ENCODE measurements at places on chromosomes 3 and 15.
A peak's percentile ranks its signal among the peaks of the same experiment; 100 is the strongest.

- no peak for DNase-seq
Observed at GRCh38 chr3:20760981-20761380, 575.0 kb upstream of the SGO1 start.

- no peak for DNase-seq
Observed at GRCh38 chr3:148128136-148128535, 569.6 kb upstream of the AGTR1 start.

DNA sequence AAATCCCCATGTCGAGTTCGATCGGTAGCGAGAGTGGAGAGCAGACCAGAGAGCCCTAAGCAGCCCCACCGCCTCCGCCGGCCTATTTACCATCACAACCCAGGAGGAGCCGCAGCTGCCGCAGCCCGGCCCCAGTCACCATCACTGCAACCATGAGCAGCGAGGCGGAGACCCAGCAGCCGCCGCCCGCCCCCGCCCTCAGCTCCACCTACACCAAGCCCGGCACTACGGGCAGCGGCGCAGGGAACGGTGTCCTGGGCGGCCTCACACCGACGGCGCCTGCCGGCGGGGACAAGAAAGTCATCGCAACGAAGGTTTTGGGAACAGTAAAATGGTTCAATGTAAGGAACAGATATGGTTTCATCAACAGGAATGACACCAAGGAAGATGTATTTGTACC, 89.5 kb upstream of the TPM1 start:
- DNase-seq = no peak

DNA sequence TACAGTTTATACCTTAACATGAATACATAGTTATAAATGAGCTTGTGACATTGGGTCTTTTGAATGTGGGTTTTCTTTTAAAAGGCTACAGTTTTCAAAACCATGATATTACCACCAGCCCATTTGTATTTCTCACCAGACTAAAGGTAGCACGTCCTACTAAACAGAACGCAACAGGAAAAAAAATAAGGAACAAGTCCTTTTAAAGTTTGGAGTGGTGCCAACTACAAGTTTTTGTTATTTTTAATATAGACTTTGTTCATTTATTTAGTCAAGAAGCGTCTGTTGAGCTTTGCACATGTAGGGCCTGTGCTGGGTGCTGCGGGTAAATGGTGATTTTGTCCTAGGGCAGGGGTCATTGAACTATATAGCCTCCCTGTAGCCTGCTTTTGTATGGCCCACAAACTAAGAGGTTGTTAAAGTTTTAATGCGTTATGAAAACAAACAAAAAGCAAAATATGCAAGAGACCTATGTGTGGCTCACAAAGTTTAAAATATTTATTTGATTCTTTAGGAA, 164.4 kb downstream of the GHSR start:
- no peak for DNase-seq

- no peak for DNase-seq
Observed at GRCh38 chr3:48140336-48140757, 47.9 kb downstream of the CDC25A start.

- no peak for DNase-seq
Observed at GRCh38 chr3:113204371-113204770, 7.0 kb upstream of the BOC start.

DNA sequence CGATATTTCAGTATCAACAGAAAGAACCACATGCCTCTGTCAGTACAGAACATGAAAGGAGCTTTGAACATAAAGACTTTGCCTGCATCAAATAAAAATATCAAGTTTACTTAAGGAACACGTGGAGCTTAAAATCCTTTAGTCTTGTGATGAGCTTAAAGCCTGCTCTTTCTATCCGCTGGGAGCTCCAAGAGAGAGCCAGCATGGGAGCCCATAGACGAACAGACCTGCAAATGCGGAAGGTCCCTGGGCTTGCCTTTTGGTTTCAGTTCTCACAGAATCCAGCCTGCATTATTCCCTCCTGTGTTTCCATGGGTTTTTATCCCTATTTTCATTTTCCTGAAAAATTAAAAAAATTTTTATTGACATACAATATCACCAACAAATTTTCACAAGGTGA, 530.6 kb upstream of the RGMA start:
- no peak for DNase-seq

DNA sequence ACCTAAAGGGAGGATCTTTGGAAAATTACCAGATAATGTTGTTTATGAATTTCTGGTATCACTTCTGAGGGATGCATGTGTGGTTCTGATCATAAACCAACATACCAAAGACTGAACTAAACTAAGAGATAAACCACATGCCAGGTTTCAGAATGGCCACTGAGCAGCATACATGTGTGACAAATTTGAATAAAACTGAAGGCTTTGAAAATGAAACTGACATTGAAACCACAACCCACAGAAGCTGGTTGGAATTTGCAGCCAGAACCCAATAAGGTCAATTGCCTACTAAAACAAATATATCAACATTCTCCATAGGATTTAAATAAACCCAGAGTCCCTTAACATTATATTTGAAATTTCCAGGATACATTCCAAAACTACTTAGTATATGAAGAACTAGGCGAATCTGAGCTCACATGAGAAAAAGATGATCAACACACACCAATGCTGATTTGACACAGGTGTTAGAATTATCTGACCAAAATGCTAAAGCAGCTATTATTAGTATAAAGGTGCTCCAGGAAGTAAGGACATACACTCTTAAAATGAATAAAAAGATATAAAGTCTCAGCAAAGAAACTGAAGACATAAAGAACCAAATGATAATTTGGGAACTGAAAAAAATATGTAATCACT, 125.0 kb downstream of the ZNF280D start:
- no peak for DNase-seq

DNA sequence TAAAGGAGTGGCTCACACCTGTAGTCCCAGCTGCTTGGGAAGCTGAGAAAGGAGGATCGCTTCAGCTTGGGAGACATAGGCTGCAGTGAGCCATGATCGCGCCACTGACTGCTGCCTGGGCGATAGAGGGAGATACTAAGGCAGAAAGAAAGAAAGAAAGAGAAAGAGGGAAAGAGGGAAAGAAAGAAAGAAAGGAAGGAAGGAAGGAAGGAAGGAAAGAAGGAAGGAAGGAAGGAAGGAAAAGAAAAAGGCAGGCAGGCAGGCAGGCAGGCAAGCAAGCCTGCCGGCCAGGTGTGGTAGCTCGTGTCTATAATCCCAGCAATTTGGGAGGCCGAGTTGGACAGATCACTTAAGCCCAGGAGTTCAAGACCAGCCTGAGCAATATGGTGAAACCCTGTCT, 15.3 kb downstream of the SLC28A1 start:
- DNase-seq = no peak

- no peak for DNase-seq
Observed at GRCh38 chr3:159732172-159733111, 256.2 kb upstream of the IL12A start.

GRCh38 chr3:148991219-148992026, at the start of gene GYG1:
Gene GYG1 (plus strand): TSS chr3:148991540. CDS start chr3:148991641, 101 bp downstream.
- DNase-seq = peak; percentile 78

- no peak for DNase-seq
Observed at GRCh38 chr3:68467465-68467864, 464.9 kb downstream of the TAFA4 start.

DNA sequence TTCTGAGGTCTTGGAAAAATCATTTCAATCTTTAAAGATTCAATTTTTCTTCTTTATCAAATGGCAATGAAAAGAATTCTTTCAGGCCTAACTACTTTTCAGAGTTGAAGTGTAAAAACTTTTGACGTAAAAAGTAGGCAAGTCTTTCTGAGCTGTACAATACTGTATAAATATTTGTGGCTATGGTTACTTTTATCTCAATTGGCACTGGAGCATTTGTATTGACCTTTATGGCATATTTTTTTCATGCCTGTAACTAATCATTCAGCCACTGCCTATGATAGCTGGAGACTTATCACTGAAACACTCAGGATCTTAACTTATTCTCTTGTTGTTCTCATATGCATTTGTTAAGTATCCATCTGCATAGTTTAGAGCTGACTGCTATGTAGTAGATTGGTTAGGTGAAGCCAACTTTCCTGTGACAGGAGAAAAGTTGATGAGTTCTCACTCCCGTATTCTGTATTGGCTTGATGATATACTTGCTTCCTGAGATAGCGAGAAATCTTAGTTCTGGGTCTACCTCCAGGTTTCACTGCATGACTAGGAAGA, 290.4 kb upstream of the TBL1XR1 start:
- no peak for DNase-seq

GRCh38 chr3:182323898-182324297, 469.4 kb upstream of the ATP11B start:
- no peak for DNase-seq

- DNase-seq = no peak
Observed at GRCh38 chr3:31908391-31909097, 72.5 kb downstream of the OSBPL10 start.

DNA sequence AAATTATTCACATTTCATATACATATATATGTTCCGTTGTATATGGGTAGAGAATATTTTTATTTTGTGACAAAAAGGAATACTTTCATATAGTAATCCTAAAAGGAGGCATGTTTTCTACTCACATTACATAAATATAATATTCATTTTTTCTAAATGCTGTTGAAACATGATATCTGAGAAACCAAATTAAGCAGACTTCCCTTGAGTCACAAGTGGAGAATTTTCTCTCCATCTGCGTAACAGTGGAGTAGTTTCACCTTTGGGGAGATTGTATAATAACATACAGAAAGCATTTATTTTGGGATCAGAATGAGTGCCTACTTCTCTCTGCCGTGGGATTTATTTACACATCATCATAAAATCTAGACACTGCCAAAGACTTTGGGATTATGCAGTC, 849.8 kb downstream of the NSUN3 start:
- DNase-seq = no peak

DNA sequence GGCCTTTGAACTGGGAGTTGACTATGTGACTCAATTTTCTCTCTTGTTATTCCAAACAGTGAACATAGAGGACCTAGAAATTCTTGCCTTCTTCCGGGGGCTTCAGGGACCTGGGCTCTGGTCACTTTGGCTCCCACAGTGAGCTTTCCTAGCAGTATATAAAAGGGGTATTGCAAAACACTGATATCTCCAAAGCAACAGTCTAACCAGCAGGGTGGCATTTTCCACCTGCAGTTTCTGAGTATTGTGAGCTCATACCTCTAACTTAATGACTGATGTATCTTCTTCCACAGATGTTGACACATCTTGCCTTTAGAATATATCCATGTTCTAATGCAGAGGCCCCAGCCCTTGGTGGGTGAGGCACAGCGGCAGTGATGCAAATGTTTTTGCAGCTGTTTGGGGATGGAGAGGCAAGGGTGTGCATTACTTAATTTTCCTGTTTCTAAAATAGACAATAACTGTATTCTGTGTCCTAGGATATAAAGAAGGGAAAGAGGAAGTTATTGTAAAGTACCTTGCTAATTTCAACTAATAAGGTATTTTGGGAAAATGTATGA, 45.7 kb upstream of the ADGRG7 start:
- no peak for DNase-seq

All from activated T-helper 9 cell treated with anti-CD3 and anti-CD28 coated beads, Interleukin-2, amount 50 U/mL, for 16 hours (primary cell).